Uterus (tissue), 4 donors: ENCODE measurements at places on chromosomes 16 and 17. TPM values are rescaled to one million over a fixed set of nuclear protein-coding genes. Genes with fewer than 3 reads are reported as not detected.

DNA sequence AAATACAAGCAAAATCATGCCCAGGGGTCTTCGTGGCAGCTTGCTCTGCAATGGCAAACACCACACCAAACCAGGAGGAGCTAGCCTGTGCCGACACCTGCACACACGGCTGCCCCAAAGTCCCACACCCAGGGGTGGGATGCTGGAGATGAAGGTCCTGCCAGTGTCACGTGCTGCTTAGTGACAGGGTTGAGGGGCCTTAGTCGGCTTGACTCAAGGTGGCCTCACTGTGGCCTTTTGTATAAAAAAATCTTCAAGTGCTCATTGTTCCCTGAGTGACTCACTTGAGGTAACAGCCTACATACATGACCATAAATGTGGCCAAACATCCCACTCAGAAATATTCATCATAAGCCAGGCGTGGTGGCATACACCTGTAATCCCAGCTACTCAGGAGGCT is 7.3 kb downstream of the TRIM65 start:
- no peak for DNase-seq
- H3K27me3 ChIP-seq: no peaks in the 10 kb centered on the region
- H3K4me1 ChIP-seq: no peaks in the 10 kb centered on the region
- H3K4me3 ChIP-seq: no peak overlapping the region
- no peaks in the 10 kb centered on the region for H3K36me3 ChIP-seq
- H3K27ac ChIP-seq: no peak overlapping the region

Gene KRTAP9-2
- not detected for total RNA-seq

- no peak overlapping the region for H3K4me3 ChIP-seq
- no peaks in the 10 kb centered on the region for H3K4me1 ChIP-seq
- no peaks in the 10 kb centered on the region for H3K27me3 ChIP-seq
- no peak overlapping the region for H3K27ac ChIP-seq
These were observed 20.2 kb downstream of the ABR start for GRCh38 chr17:1159431-1160180.

Gene KLHL10
- 0.70 TPM for total RNA-seq

DNA sequence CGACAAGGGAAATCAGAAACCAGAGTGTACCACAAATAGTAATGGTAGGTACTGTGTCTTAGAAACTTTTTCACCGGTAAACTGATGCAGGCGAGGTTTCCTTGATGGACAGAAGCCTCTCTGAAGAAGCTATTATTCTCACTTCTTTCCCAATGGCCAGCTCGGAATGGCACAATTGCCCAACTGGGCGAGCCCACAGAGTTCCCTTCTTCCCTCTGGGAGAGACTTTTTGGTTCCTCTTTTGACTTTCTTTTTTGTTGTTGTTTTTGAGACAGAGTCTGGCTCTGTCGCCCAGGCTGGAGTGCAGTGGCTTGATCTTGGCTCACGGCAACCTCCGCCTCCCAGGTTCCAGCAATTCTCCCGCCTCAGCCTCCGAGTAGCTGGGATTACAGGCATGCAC is 16.9 kb downstream of the SLC43A2 start:
- H3K36me3 ChIP-seq: no peaks in the 10 kb centered on the region
- peak overlapping the region; percentile 15 for H3K27ac ChIP-seq
- DNase-seq: no peak
- H3K4me1 ChIP-seq: no peaks in the 10 kb centered on the region

DNA sequence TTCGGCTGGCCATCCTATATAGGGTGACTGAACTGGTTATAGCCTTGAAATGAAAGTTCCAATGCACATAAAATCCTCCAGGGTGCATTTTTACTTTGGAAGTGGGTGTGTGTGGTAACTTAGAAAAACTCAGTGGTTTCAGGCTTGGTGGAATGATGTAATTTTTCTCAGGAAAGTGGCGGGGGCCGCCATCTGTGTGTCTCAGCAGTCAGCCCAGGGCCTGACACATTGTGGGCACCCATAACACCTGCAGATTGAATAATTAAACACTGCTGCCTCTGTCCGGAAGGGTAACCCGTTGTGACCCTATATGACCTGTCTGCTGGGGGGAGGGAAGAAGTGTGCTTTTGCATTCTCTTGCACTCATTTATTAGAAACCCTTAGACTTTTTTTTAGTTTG is 2.2 kb upstream of the PDP2 start:
- H3K27me3 ChIP-seq: no peaks in the 10 kb centered on the region
- H3K4me3 ChIP-seq: no peak overlapping the region
- H3K36me3 ChIP-seq: no peaks in the 10 kb centered on the region
- H3K4me1 ChIP-seq: peaks cover 5% of the 10 kb centered on the region
- DNase-seq: no peak
- H3K27ac ChIP-seq: no peak overlapping the region

DNA sequence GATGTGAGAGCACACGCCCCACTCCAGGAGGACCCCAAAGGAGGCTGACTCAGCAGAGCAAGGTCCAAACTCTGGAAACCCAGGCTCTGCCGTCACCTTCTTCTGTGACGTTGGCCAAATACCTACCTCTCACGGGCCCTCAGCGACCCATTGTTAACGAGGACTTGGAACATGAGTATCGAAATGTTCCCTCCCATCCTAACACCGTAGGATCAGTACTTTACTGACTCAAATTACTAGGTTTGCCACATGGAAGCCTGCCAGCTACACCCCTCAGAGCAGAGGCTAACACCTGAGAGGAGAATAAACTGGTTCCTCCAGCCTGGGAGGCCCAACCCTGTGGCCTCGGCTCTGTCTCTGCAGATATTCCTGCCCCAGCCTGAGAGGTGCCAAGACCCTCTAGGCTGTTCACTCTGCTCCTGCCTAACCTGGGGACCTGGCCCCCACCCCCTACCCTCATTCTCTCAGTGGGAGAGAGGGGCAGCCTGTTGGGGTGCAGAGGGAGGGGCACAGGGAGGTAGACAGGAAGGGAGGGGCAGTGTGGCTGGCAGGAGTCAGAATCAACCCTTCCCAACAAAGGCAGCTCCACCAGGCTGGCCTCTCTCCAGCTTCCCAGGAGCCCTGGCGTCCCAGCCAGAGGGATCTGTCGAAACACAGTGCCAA is 4.4 kb downstream of the PITPNM3 start:
- peak overlapping the region; percentile 25 for H3K27ac ChIP-seq
- H3K36me3 ChIP-seq: no peaks in the 10 kb centered on the region
- H3K4me3 ChIP-seq: no peak overlapping the region
- peak; percentile 26 for DNase-seq
- peaks cover 5% of the 10 kb centered on the region for H3K27me3 ChIP-seq

Gene SARM1
- 5.3 TPM for total RNA-seq

DNA sequence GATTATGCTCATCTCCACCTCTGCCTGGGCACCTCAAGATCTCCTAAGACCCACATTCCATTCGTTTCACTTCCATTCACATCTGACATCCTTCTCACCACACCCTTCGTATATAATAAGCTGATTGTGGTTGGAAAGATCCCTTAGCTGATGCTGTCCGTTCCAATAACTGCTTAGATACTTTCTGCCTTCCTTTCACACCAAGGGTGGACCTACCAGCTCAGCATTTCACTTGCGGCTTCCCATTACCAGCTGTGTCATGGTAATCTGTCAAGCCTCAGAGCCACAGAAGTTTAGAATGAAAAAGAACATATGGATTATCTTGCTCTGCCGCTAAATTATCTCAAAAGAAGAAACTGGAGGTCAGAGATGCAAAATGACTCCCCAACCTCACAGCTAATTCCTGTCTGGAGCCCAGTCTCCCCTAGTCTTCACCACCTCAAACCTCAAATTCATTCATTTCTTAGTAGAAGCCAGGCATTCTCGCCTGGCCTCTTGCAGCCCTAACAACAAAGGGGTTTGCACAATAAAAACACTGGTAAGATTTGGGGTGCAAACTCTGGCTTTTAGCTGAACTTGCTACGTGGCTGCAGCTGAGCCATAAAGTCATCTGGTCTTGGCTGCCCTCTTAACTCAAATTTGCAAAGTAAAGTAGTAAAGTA is 182.8 kb upstream of the HS3ST3A1 start:
- no peaks in the 10 kb centered on the region for H3K36me3 ChIP-seq
- no peak overlapping the region for H3K4me3 ChIP-seq
- H3K4me1 ChIP-seq: no peaks in the 10 kb centered on the region
- DNase-seq: no peak

- H3K36me3 ChIP-seq: no peaks in the 10 kb centered on the region
- DNase-seq: no peak
- H3K4me3 ChIP-seq: no peak overlapping the region
These were observed 36.1 kb downstream of the WNT3 start for GRCh38 chr17:46782250-46782953.

DNA sequence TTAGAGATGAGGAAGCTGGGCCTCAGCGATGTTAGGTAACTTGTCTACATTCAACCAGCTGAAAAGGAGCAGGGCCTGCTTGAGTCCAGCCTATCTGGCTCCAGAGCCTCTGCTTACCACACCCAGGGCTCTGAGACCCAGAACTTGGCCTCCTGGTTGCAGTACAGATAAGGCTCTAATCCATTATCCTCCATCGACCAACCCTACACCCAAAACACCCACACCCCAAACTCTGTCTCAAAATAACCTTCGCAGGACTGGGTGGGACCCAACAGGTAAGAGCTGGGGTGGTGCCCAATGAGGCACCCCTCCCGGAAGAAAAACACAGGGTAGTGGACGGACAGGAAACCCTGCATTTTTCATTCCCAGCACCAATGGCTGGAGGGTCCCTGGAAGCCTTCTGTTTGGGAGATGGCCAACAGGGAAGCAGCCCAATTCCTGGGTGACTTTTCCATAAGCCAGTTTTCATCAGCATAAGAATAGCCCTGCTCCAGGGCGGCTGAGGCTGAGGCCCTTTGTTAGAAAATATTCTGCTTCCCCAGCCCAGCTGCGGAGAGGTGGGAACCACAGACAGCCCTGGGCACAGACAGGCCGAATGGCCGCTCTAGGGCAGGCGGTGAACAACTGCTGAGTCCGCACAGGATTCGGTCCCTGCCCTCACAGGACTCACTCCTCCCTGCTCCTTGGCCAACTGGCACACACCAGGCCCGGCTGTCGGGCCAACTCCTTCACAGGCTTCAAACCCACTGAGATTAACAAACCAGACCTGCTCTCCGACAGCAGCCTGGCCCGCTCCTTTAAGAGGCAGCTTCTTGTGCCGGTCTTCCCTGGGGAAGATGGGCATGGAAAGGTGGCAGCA is 9.8 kb downstream of the SMIM5 start:
- H3K27me3 ChIP-seq: no peaks in the 10 kb centered on the region
- no peaks in the 10 kb centered on the region for H3K36me3 ChIP-seq
- H3K27ac ChIP-seq: no peak overlapping the region
- H3K4me3 ChIP-seq: no peak overlapping the region
- DNase-seq: no peak
- H3K4me1 ChIP-seq: no peaks in the 10 kb centered on the region

DNA sequence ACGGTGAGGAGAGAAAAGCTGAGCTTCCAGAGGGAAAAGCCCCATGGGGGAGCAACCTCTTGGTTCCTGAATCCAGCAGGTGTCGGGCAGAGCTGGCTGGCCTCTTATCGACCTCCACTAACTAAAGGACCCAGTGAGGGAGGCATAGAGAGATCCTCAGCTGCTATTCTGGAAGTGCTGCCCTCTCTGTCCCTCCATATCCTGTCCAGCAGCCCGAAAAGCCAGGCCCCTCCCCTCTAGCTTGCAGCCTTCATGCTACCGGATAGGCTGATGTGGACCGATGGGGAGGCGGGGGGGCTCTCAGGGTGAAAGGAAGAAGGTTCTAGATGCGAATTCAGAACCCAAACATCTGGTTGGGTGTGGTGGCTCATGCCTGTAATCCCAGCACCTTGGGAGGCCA is 24.9 kb downstream of the MXRA7 start:
- no peaks in the 10 kb centered on the region for H3K36me3 ChIP-seq
- H3K4me3 ChIP-seq: no peak overlapping the region
- no peak for DNase-seq
- no peaks in the 10 kb centered on the region for H3K27me3 ChIP-seq
- peaks cover 21% of the 10 kb centered on the region for H3K4me1 ChIP-seq
- peak overlapping the region; percentile 83 for H3K27ac ChIP-seq

- no peak overlapping the region for H3K27ac ChIP-seq
- H3K4me3 ChIP-seq: no peak overlapping the region
- H3K27me3 ChIP-seq: no peaks in the 10 kb centered on the region
These were observed 534.1 kb downstream of the WWOX start for GRCh38 chr16:78633551-78633950.

DNA sequence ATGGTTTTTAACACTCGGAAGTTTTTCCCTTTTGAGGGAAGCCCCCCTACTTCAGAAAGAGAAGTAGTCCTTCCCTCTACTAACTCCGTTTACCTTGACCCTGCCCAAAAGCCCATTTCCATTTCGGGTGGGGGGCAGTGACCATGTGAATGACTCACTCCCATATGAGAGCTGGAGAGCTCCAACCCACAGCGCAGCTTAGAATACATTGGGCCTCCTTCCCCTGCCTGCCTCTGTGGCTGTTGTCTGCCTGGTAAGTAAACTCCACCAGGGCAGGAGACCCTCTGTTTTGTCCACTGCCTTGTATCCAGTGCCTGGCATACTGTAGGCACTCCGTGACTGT is 985 bp downstream of the SGSM2 start:
- peaks cover 5% of the 10 kb centered on the region for H3K4me1 ChIP-seq
- H3K27ac ChIP-seq: peak overlapping the region; percentile 90
- H3K27me3 ChIP-seq: no peaks in the 10 kb centered on the region
- no peak for DNase-seq
- H3K4me3 ChIP-seq: peak overlapping the region; percentile 85

Gene CBFB
- 108 TPM for total RNA-seq

DNA sequence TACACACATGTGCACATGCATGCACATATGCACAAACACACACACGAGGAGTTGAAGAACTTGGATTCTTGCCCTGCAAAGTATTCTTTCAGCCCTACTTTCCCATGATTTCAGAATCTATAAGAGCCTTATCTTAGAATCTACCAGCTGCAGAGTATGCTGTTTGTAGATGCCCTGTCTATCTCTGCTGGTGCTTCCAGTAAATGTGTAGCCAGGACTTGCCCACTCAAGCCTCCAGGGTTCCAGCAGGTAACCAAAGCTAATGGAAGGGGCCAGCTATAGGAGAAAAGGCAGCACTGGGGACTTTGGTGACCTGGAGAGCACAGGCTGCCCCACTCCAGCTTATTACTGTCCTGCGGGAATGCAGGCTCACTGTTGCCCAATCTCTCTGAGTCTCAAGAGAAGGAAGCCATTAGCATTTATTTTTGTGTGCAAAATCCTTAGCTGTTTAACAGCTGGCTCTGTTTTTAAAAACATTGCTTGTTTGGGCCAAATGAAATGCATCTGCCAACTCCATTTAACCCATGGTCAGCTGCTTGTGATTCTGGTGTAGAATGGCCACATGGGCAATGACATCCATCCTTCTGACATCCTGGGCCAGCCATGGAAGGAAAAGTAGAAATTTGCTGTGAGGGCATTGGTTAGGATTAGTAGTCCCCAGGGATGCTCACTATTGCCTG is 28.6 kb upstream of the XYLT1 start:
- H3K4me1 ChIP-seq: no peaks in the 10 kb centered on the region
- no peak overlapping the region for H3K27ac ChIP-seq
- H3K4me3 ChIP-seq: no peak overlapping the region
- no peaks in the 10 kb centered on the region for H3K36me3 ChIP-seq

GRCh38 chr17:21464611-21465021 is 88.5 kb downstream of the KCNJ12 start:
- no peak overlapping the region for H3K4me3 ChIP-seq
- DNase-seq: no peak
- H3K36me3 ChIP-seq: no peaks in the 10 kb centered on the region
- no peaks in the 10 kb centered on the region for H3K4me1 ChIP-seq

Gene HIGD1B
- 2.7 TPM for total RNA-seq

Gene ITGAD
- total RNA-seq: 0.12 TPM

Gene ABI3
- total RNA-seq: 18.5 TPM

GRCh38 chr16:21646721-21647561 is 5.5 kb downstream of the IGSF6 start:
- H3K27ac ChIP-seq: peak overlapping the region; percentile 46
- H3K27me3 ChIP-seq: no peaks in the 10 kb centered on the region
- H3K4me1 ChIP-seq: no peaks in the 10 kb centered on the region
- no peak overlapping the region for H3K4me3 ChIP-seq

Gene EPX
- total RNA-seq: not detected
